ENCODE measurements at places on chromosomes 7 and 10.

DNA sequence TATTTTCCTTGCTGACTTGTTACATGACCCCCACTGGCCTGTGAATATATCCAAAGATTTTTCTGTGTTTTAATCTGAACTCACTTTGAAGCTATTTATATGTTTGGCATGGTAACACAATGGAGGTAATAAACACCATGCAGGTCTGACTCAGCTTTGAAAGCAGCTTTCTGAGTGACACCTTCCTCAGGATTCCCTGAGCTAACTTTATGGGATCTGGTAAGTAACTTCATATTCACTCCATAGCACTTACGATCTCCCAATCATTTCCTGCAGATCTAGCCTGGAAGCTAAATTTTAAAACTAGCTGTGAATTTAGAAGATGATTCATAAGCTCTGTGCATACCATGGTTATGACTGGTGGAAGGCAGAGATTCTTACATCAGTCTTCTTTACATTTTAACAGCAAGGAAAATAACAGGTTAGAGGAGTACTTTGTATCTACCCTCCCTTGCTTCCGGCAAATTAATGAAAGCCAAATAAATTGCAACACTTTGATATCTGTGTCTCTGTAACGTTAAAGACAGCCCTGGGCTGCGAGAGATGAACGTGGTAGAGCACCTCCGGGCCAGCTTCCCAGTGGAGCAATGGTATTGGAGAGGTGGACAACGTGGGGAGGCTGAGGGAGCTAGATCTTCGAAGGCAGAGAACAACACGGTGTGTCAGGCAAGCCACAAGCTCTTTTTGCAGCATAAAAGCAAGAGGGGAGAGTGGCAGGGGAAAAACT, 170.2 kb upstream of the KLF14 start:
- DNase-seq = no peak

GRCh38 chr7:139875821-139876241, 46.8 kb downstream of the TBXAS1 start:
- peak; percentile 31 for DNase-seq

DNA sequence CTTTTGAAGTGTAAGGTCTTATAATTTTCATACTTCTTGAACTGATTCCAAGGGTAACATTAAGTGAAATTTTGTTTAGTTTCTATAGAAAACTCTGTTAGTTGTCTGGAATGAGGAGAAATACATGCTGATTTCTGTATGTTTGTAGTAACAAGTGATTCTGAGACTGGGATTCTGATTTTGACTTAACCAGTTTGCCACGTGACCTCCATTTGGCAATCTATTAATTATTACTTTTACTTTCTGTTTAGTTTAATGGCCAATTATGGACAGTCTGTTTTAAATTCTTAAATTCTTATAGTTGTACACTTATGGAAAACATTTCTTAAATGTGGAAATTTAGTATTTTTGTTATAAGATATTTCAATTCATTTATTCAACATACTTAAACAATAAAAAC, 163.1 kb downstream of the ADK start:
- DNase-seq = no peak

DNA sequence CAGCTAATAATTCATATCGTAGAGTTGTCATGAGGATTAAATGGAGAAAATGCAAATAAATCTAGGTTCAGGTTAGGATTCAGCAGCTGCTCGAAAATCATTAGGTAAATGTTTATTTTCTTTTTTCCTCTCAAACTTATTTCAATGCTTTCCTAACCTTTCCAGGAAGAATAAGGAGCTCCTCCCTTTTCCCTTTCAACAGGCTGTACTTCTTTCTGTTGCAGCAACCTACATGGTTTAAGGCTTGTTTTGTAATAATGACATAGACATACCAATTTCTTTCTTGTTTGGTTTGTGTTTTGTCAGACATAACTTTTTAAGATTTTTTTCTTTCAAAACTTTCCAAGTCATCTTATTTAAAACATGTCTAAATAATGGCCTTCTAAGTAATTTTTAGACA, 18.2 kb downstream of the GPR141 start:
- no peak for DNase-seq

DNA sequence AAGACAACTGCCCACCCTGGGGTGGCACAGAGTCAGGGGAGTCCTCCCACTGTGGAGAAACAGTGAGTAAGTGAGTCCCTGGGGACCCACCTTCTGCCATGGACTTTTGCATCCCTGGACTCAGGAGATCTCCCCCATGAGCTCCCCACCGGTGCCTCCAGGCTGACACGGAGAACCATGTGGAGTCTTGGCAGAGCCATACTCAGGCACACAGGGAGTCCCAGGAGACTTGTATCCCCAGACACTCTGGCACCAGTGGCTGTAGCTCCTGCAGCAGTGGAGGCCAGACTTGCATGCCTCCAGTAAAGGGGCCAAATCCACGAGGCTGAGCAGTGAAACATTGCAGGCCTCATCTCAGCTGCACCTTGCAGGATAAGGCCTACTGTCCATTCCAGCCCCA, 791.4 kb downstream of the PCDH15 start:
- no peak for DNase-seq

GRCh38 chr10:103678178-103678526, 177.2 kb downstream of the SH3PXD2A start:
- DNase-seq = peak; percentile 56

DNA sequence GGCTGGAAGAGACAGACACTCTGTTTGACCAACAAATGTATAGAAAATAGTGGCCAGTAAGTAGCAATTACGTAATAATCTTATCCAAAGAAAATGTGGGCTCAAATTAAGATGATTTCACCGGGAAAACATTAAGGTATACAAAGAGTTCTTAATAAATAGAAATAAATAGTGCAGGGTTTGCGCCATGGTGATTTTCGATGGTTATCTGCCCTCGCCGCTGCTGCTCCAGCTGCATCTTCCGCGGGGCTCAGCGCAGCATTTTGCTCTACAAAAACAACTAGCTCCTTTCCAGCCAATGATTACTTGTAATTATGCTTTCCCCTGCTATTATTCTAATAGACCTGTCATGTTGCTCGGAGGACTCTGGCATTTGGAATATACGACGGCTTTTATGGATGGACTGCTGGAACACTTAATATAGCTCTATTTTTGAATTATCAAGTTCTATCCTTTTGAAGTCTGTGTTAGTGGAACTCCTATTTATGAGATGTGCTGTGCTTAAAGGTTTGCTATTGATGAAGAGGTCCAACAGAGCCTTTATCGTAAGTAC, 103.8 kb downstream of the BUB3 start:
- DNase-seq = no peak

GRCh38 chr7:136877990-136878389, 9.5 kb downstream of the CHRM2 start:
- no peak for DNase-seq

GRCh38 chr7:30873207-30873606, 38.4 kb upstream of the AQP1 start:
- DNase-seq = no peak

GRCh38 chr10:93784059-93784458, 26.3 kb downstream of the LGI1 start:
- no peak for DNase-seq

DNA sequence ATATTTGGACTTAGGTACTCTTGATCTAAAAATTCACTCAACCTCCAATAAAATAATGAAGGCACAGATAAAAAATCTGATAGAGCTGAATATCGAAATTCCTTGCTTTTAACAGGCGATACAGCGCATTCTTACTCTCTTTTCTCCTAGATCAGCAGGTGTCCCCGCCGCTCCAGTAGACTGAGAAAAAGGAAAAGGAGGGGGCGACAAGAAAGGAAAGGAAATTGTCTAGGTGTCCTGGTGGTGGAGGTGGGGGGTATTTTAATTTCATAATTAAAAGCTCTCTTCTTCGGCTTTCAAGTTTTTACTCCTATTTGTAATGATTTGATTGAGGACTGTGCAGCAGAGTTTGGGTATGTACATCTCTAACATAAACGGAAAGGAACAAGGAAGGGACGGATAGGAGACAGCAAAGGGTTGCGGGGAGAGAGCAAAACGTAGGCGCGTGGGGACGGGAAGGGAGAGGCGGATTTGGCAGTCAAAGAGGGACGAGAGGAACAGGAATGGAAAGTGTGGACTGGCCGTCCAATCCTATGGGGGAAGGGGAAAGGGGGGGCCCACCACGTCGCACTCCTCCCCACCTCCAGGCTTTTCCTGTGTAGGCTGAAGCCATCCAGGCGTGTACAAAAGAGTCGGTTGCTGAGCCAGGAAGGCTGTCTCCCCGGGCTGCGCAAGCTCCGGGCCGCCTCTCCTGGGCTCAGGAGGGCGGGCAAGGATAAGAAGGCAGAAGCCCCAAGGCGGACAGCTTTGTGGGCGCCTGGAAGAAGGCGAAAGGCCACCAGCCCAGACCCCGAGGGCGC, 875 bp upstream of the HECTD2 start:
- peak; percentile 71 for DNase-seq

GRCh38 chr7:70738151-70738885, 393.6 kb upstream of the GALNT17 start:
- no peak for DNase-seq

GRCh38 chr7:142629588-142630260, 119.5 kb upstream of the PRSS1 start:
- no peak for DNase-seq

GRCh38 chr10:49830016-49830415, 67.9 kb upstream of the OGDHL start:
- no peak for DNase-seq

- DNase-seq = no peak
Observed at GRCh38 chr10:3524086-3524960, 260.7 kb downstream of the KLF6 start.

- DNase-seq = no peak
Observed at GRCh38 chr10:127715249-127715648, 21.7 kb upstream of the FOXI2 start.

DNA sequence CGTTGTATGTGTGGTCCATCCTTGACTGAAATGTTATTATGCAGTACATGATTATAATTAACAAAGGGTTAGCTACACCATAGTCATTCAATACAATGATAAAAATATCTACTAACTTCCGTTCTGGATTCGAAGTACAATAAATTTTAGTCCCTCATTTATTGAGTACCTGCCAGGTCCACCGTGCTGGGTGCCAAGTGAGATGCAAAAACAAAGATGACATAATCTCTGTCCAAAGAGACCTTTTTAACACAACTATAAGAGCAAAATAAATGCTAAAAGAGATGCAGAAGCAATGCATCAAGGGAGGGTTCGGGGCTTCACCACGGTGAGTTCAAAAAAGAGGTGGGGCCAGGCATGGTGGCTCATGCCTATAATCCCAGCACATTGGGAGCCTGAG, 33.1 kb downstream of the LAMB1 start:
- no peak for DNase-seq

DNA sequence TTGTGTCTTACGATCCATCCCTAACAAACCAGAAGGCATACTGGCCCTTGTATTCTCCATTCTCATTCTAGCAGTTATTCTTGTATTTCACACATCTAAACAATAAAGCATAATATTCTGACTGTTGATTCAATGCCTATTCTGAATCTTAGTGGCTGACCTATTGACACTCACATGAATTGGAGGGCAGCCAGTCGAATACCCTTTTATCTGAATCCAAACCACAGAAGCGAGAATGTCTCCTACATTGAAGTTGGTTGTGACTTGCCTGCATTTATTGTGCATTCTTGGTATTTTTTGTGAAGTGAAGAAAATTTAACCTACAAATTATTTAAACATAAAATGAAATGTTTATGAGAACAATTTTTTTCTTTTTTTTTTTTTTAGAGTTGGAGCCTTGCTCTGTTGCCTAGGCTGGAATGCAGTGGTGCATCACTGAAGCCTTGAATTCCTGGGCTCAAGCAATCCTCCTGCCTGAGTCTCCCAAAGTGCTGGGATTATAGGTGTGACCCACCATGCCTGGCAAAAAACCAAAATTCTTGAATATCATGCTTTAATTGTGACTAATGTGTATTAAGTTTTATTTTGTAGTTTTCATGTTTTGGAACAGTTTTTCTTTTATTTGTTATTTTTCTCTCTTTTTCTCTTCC, 22.7 kb downstream of the EXOC4 start:
- no peak for DNase-seq

DNA sequence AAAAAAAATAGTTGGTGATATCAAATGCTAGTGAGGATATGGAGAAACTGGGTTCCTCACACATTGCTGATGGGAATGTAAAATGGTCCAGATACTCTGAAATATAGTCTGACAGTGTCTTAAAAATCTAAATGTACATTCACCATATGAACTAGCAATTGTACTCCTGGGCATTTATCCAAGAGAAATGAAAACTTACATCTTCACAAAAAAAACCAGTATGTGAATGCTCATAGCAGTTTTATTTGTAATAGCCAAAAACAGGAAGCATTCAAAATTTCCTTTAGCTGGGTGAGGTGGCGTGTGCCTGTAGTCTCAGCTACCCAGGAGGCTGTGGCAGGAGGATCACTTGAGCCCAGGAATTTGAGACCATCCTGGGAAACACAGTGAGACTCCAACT, 2.1 kb upstream of the SSC4D start:
- no peak for DNase-seq

- DNase-seq = no peak
Observed at GRCh38 chr10:3971713-3972112, 186.7 kb upstream of the KLF6 start.

All from hematopoietic multipotent progenitor cell treated with erythropoietin and hydrocortisone succinate and interleukin-3 and kit ligand, for 6 days (in vitro differentiated cells).